ENCODE measurements at places on chromosomes 2 and 18.

DNA sequence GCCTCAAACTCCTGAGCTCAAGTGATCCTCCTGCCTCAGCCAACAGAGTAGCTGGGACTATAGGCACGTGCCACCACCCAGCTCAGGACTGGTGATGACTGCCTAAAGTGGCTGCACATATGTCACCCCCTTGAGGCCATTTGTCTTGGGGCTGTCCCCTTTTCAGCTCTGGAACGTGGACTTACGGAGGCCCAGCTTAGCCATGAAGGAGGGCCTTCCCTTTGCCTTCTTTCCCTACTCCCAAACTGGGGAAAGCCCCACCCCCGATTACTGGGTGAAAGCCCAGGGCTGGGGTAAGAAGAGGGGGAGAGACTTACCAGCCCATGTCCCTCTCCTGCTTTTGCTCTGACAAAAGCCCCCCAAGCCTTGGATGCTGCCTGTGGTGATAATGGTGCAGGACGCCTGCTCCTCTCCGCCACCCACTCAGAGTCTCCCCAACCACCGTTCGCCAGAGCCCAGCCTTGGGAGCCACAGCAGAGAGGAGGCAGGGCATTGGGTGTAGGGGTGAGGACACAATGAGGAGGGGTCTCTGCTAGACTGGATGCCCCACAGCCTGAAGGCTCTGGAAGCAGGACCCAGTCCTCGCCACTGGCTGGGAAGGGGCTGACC lies 2.5 kb upstream of the DUSP2 start:
- DNase-seq: no peak

DNA sequence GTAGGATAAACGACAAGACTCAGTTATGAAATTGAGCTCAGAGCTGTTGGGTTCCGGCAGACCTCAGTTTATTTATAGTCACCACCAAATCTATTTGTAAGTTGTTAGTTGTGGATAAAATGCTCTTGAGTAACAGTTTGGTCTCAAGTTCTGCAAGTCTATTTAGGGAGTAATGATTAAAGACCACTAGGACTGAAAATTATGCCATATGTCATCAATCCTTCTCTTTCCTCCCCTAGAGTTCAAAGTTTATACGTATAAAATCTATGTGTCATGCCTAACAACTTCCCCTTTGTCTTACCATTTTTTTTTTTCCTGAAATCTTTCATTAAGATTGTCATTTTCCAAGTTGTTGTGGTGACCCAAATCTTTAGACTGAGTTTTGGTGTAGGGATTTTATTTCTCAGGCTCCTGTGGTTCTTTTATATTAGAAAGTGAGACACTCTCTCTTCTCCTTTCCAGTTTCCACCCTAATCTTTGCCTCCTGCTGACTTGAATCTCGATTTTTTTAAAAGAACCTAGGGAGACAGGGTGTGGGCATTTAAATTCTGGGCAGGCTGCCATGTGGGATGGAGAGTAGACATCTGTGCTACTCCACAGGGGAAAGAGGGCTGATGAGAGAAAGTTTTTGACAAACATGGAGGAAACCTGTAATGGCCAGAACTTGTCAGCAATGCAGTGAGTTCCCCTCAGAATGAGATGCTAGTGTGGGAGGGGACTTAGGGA lies 51.0 kb downstream of the LAMA3 start:
- no peak for DNase-seq

DNA sequence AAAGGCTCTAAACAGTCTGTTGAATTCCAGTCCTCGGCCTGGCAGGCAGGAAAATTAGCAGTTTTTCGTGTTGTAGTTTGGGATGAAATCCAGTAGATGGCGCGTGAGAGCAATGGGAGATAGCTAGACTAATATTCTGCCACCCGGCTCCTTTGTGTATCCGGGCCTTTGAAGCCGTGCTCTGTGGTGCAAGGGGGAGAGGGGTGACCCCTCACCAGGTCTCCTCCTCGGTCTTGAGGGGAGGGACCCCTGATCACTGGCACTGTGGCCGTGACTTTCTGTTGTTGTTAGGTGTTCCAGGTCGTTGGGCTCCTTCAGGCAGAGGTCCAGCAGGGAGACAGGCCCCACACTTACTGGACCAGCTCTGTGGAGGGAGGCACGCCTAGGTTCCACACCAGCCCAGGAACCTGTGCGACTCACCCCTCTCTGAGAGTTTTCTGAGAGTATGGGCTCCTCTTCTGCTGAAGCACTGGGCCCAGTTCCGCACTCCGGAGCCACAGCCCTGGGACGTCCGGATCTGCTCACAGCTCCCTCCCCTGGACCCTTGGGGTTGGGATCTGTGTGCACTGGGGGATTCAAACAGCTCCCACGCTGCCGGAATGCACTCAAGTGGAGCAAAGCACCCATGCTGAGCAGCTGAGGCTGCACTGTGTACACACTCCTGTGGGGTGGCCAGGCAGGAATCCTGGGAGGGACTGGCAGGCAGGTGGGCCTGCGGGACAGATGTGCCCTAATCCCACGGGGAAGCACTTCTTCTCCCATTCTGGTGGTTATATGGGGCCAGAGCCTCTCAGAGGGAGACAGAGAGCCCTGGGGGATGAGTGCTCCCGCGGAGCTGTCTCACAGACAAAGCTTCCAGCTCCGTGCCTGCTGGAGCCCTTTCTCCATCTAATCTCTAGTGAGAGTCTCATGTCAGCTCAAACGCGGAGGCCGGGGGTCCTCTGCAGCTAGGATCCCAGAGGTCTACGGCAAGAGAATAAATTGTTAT lies 8.8 kb downstream of the GKN2 start:
- DNase-seq: peak; percentile 23

GRCh38 chr2:43491065-43491639 lies 104.7 kb downstream of the THADA start:
- no peak for DNase-seq

DNA sequence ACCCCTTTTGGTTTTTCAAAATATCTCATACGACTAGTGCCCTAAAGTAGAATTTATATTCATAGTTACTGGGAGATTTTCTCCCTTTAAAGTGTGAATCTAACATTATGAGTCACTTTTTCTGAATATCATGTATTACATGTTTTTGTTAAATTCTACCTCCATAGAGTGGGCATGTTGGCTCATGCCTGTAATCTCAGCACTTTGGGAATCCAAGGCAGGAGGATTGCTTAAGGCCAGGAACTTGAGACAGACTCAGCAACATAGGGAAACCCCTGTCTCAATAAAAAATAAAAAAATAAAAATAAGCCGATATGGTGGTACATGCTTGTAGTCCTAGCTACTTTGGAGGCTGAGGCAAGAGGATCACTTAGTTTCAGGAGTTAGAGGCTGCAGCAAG lies 45.3 kb upstream of the UNC80 start:
- no peak for DNase-seq

GRCh38 chr2:98907966-98908905 lies 27.8 kb downstream of the CRACDL start:
- DNase-seq: no peak

- peak; percentile 68 for DNase-seq
Measured at GRCh38 chr2:18891600-18892345, 302.4 kb upstream of the NT5C1B start.

DNA sequence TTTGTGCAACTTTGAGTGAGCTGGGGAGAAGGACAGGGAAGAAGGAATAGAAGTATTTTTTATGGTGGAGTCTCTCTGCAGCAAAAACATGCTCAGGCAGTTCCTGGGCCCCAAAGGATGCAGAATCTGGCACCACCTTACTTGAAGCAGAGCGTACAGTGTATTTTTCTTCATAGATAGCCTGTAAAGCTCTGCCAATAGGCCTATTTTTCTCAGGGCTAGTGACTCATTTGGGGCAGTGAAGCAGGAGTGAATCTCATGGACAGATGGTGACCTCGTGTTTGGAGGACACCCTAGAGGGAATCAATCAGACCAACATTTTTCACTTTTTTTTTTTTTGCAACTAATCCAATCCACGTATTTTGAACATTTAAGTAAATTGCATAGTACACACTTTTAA lies 268.1 kb upstream of the CXCR4 start:
- no peak for DNase-seq

- no peak for DNase-seq
Measured at GRCh38 chr18:808502-808901, 3.5 kb downstream of the YES1 start.

- peak; percentile 99 for DNase-seq
Measured at GRCh38 chr2:234981197-234982095, 29.6 kb downstream of the SH3BP4 start.
